Stimulated activated naive CD4-positive, alpha-beta T cell (primary cell): ENCODE measurements at places on chromosomes 13 and 19.

- DNase-seq = no peak
These were observed 125.2 kb downstream of the RAB20 start for GRCh38 chr13:110436276-110436675.

DNA sequence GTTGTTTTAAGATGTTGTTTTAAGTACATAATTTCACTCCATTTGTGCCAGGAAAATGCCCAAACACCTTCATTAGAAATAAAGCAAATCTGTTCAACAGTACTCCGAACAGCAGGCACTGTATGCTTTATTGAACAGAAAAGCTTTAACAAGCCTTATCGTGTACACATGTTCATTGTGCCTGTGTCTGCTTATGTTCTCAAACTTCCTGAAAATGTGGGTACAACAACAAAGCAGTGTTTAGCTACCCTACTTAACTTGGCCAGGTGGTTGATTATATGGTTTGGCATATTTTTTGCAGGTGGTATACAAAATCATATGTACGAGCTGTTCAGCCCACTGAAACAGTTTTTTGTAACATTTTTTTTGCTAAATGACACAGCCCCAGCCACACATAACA, 718.0 kb downstream of the DACH1 start:
- no peak for DNase-seq

GRCh38 chr19:33325920-33326319, 23.6 kb upstream of the CEBPA start:
- DNase-seq = no peak

DNA sequence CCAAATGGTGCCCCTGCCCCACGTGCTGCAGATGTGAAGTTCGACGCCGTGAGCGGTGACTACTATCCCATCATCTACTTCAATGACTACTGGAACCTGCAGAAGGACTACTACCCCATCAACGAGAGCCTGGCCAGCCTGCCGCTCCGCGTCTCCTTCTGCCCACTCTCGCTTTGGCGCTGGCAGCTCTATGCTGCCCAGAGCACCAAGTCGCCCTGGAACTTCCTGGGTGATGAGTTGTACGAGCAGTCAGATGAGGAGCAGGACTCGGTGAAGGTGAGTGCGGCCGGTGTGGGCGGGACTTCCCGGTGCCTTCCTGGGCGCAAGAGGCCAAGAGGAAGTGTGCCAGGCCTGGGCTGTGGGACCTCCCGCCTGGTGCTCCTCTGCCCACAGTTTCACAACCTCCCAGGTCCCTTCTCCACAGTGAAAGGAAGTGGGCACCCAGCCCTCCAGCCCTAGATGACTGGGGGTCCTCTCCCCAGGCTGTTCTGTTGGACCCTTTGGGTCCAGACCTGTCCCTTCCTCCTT, 14.1 kb upstream of the RELB start:
- DNase-seq = no peak

- peak; percentile 64 for DNase-seq
These were observed 5.7 kb downstream of the REX1BD start for GRCh38 chr19:18594096-18594823.

GRCh38 chr19:49216071-49216470, 58.5 kb downstream of the TRPM4 start:
- DNase-seq = no peak

DNA sequence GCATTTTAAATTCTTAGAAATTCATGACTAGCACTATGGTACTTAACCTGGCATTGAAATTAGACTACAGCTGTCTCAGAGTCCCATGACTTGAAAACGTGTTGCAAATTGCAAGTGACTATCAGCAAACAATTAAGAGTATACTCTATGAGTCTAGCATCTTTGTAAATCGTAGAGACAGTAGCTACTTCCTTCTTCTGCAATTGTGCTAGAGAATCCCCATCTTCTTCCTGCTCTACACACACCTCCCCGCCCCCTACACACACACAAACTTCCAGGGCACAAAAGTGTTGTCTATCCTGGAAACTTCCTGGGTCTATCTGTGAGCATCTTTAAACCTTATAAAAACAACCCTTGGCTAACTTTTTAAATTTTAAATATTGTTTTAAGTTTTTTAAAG, 35.2 kb upstream of the MIR17HG start:
- no peak for DNase-seq

- DNase-seq = no peak
These were observed 140.5 kb upstream of the VSTM2B start for GRCh38 chr19:29385191-29385795.

GRCh38 chr19:1646659-1647453, 5.6 kb downstream of the TCF3 start:
- DNase-seq = no peak

GRCh38 chr13:97979051-97979450, 25.6 kb downstream of the IPO5 start:
- DNase-seq = no peak

- no peak for DNase-seq
These were observed 388.9 kb upstream of the DACH1 start for GRCh38 chr13:72255908-72256307.

GRCh38 chr13:90415902-90416301, 931.6 kb upstream of the MIR17HG start:
- DNase-seq = no peak

DNA sequence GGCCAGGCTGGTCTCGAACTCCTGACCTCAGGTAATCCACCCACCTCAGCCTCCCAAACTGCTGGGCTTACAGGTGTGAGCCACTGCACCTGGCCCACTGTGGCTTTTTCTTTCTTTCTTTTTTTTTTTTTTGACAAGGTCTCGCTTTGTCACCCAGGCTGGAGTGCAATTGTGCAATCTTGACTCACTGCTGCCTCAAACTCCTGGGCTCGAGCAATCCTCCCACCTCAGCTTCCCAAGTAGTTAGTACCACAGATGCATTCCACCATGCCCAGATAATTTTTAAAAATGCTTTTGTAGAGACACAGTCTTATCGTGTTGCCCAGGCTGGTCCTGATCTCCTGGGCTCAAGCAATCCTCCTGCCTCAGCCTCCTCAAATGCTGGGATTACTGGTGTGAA, 12.1 kb upstream of the FCGBP start:
- DNase-seq = no peak

GRCh38 chr13:30880856-30881155, 25.3 kb upstream of the MEDAG start:
- no peak for DNase-seq

GRCh38 chr19:16117594-16118033, 5.9 kb downstream of the RAB8A start:
- no peak for DNase-seq

- DNase-seq = no peak
These were observed 69.9 kb downstream of the TBC1D4 start for GRCh38 chr13:75411924-75412537.

DNA sequence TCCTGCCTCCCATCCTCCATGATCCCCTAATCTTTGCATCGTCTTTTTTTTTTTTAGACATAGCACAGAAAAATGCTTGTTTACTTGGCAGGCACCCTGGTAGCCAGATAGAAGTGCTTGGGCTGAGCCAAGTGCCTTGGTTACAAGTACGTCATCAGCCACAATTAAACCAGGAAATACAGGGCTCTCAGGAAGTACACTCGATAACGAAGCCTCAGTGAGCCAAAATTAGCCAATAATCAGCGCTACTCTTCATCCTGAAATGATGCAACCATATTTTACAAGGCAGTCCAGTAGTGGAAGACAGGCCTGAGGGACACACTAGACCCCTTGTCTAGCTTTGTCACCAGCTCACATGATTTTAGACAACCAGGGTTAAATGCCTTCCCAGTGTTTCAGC, 194.0 kb upstream of the NBEA start:
- DNase-seq = no peak

- DNase-seq = no peak
These were observed 4.4 kb downstream of the CHMP2A start for GRCh38 chr19:58550362-58551122.

DNA sequence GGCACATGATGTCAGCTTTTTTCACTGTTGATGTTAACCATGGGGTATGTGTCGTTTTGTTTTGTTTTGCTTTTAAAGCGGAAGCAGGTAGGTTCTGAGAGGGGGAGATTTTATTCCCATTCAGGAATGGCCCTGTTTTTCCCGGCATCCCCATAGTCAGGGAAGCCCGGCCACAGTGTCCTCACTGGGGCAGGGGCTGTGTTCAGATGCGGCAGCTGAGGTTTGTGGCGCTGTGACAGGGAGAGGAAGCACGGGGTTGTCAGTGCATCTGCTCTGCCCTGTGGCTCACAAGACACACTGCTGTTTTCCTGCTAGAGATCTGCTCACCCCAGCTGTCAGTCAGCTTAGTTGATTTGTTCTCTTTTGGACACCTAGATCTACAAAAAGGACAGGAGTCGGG, 27.6 kb downstream of the ANKRD27 start:
- no peak for DNase-seq

DNA sequence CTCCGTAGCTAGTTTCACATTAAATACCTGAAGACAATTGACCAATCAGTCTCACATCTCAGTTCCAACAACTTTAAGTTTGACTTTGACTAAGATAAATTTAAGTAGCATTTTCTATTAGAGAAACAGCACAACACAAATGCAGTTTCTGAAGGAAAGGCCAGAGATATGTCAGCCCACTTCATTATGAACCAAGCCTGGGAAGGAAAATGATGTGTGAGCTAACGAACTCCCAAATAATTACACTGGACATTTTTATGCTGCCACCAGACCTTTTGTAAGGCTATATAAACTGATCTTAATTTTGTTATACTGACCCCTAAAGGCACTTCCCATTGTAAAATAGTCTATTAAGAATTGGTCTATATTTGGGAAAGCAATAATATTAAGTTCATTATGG, 57.9 kb upstream of the DACH1 start:
- no peak for DNase-seq

DNA sequence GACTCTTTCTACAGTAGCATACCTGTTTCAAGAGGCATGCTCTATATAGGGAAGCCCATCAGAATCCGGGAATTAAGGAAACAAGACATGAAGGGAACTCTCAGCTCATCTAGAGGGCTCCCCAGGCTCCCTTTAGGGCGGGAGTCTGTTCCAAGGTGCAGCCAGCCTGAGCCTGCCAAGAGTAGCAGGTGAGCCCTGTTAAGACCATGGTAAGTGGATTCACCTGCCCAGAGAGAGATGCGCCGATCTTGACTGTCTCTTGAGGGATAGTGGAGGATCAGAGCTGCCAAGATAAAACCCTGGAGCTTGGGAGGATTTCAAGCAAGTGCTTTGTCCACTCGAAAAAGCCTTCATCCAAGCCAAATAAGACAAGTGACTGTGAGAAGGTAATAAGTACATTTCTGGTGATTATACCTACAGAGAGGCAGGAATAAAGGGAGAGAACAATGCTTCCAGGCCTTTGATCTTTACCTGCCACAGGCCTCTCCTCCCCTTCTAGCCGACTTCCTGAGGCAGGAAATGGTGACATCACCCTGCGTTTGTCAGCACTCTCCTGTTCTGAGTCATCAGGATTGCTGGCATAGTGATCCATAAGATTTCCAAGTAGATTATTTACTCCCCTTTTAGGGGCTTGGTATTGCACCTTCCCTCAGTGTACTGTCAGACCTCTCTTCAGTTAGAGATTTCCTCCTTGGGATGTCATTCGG, 31.5 kb downstream of the KLF5 start:
- no peak for DNase-seq

DNA sequence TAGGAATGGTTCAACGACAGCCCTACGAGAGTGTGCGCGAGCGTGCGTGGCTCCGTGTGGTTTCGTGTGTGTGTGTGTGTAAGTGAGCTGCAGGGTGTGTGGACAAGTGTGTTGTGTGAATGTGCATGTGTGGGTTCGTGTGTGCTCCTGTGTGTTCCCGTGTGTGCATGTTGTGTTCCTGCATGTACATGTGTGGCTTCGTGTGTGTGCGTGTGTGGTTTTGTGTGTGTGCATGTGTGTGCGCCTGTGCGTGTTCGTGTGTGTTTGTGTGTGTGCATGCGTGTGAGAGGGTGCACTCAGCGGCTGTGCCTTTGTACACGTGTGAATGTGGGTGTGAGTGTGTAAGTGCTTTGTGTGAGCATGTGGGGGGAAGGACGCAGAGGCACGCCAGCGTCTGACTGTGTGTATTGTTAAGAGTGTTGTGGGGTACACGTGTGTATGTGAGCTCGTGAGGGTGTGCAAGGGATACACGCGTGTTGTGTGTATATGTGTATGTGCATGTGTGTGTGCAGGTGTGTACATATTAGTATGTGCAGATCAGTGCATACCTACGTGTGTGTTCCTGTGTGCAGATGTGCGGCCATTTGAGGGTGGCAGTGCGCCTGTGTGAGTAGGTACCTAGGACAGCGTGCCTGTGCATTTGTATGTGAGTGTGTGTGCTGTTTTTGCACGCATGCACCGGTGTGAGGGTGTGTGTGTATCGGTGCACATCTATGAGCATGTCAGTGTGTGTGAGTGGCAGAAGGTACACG, 24.3 kb upstream of the ONECUT3 start:
- no peak for DNase-seq

DNA sequence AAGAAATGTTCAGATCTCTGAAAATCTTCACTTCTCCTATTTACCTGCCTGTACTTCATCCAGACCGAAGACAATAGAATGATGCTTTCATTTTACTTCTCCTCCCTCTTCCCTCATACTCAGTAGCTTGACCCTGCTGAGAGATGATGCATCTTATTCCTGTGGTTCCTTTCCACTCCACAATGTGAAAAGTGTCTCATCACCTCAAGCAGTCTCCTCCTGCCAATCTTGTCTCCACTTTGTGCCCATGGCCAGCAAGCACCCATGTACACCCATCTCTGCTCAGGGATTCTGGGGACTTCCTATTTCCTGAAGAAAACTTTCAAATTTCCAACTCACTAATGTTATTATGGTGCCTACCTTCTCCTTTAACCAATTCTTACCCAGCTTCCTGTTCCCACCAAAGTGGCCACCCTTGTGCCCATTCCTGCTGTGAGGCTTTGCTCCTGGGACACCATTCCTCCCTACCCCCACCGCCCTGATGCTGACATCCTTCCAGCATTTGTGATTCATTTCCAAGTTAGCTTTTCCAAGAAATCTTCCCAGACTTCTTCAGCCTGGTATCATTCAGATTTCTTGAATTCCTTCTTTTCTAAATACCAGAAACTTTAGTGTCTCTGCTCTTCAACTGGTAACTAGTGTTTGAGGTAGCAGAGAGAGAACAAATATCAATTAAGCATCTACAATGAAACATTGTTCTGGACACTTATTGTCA, 212.5 kb downstream of the POSTN start:
- DNase-seq = no peak

DNA sequence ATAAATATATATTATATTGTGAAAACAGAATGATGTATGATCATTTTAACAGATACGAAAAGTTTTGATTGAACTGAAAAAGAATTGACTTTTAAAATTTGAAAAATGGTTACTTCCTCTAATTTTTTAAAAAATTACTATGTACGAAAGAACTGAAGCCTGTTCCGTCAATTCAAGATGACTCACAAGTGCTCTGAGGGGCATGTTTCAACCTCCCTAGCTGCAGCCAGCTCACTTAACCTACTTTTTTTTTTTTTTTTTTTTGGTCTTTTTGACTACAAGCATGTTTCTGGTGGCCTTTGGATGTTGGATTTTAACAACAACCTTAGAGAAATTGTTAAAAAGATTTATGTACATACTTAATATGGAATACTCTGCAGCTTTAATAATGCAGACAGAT, 1139.3 kb downstream of the DIAPH3 start:
- DNase-seq = no peak
